ENCODE measurements at places on chromosomes 11 and 22.

- no peak for DNase-seq
These were observed 140.0 kb downstream of the CHST1 start for GRCh38 chr11:45525393-45525792.

DNA sequence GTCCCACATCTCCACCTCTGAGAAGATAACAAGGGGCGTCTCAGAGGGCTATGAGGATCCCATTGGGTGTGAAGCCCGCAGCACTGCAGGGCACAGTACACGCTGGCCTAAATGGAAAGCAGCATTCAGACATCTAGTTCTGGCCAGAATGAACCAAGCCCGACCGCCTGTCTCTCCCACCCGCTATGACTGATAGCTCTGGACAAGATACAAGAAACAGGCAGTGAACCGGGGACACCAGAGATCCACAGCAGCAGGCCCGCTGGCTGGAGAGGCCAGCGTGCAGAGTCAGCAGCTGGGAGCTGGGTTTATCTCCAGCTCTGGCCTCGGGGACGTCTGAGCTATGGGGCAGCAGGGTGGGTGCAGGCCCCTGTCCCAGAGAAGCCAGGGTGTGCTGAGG is 9.6 kb downstream of the CERK start:
- DNase-seq: no peak

DNA sequence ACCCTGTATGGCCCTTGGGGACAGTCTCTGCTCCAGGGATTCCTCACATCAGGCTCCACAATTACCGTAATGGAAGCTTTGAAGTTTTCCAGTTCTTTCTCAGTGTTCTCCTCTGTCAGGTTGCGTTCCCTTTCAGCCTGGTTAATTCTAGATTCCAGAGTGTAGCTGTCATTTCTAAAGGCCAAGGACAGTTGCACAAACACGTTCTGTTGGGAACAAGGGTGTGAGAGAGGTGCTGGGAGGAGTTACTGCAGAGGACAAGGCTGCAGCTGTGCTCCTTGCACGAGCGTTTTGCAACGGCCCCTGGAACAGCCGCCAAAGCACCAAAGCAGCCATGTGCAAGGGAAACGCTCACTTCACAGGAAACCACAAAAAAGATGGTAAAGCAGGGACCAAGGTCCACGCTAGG is 35.9 kb upstream of the LYVE1 start:
- no peak for DNase-seq

- no peak for DNase-seq
These were observed 28.3 kb upstream of the MALAT1 start for GRCh38 chr11:65470433-65471049.

GRCh38 chr11:9384535-9385326 is at the start of gene IPO7:
IPO7 (plus strand) TSS chr11:9384652; CDS start chr11:9384764, 112 bp downstream.
- DNase-seq: peak; percentile 90

DNA sequence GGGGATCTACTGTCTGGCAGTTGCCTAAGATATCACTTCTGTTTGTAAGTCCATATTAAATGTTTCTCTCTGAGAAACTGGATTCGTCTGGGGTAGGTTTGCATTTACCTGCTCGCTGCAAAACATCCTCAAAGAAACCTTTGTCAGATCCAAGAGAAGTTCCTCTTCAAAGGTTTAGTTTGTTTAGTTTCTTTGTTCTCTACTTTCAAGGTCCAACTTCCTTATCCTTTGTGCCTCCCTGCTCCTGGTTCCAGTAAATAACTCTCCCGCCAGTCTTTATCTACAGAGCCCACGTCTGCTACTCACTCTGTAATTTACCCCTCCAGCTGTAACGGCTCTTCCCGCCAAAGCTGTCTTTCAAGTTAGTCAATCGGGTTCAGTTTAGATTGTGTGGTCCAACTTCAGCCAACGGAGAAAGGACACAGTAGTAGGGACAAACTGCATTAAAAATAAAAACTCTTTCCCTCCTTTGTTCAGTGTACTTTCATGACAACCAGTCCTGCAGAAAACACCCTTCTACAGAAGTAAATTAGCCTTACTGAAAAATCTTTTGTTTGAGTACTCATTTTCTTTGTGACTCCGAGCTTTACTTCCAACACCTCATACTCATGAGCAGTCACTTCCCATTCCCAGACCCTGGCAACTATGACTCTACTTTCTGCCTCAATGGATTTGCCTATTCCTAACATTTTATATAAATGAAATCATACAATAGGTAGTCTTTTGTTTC is 41.0 kb downstream of the TMPRSS5 start:
- no peak for DNase-seq

GRCh38 chr11:86443415-86443814 is 68.7 kb downstream of the CCDC81 start:
- DNase-seq: no peak

- no peak for DNase-seq
These were observed 38.2 kb downstream of the FAM168A start for GRCh38 chr11:73559743-73560142.

GRCh38 chr11:9825315-9825714 is 161.4 kb downstream of the SWAP70 start:
- no peak for DNase-seq

GRCh38 chr22:37462983-37463382 is 23.2 kb downstream of the MFNG start:
- no peak for DNase-seq

DNA sequence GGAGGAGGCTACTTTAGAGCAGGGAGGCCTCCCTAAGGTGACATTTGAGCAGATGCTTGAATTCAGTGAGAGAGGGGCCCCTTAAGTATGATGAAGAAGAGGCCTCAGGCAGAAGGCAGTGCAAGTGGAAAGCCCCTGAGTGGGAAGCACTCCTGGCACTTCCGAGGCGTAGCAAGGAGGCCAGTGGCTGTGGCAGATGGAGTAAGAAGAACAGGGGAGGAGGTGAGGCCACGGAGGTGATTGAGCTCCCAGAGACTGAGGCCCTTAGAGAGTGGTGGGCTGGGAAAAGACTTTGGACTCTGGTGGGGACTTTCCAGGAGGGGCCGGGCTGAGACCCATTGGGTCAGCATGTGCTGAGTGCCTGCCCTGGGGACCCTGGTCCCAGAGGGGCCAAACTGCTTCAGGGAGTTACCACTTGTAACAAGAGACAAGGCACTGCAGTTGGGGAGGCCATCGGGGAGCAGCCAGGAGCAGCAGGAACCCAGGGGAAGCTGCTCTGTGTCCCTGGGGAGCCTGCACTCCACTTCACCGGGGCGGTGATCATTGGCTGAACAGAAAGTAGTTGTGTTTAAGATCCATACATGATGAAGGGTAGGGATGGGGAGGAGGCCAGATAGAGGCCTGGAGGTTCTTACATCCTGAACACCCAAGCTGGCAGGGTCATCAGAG is 2.5 kb upstream of the CENPM start:
- DNase-seq: no peak

GRCh38 chr11:69440876-69441275 is 40.6 kb upstream of the LINC01488 start:
- no peak for DNase-seq

- DNase-seq: no peak
These were observed 247.3 kb downstream of the MN1 start for GRCh38 chr22:27554106-27554811.

DNA sequence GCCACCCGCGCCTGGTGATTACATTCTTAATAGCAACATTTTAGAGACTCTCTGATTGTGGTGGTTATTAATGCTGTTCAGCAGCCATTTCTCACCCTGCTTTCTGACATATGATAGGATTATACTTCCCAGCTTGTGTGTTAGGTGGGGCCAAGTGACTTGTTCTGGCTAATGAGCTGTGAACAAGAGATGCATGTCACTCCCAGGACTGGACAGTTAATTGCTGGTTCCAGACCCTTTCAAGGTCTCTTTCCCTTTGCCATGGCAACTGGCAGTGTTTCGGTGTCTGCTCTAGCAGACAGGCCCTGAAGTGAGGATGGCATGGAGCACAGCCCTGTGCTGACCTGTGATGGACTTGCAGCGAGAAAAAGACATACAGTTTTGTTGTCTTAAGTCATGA is 8.9 kb upstream of the PTPRJ start:
- no peak for DNase-seq

- DNase-seq: peak; percentile 99
These were observed 17.9 kb downstream of the CRELD2 start for GRCh38 chr22:49936018-49936972.

GRCh38 chr22:50012211-50013181 is at the start of gene IL17REL:
IL17REL (minus strand) TSS chr22:50012765; CDS start chr22:50012646, 119 bp downstream.
- no peak for DNase-seq

DNA sequence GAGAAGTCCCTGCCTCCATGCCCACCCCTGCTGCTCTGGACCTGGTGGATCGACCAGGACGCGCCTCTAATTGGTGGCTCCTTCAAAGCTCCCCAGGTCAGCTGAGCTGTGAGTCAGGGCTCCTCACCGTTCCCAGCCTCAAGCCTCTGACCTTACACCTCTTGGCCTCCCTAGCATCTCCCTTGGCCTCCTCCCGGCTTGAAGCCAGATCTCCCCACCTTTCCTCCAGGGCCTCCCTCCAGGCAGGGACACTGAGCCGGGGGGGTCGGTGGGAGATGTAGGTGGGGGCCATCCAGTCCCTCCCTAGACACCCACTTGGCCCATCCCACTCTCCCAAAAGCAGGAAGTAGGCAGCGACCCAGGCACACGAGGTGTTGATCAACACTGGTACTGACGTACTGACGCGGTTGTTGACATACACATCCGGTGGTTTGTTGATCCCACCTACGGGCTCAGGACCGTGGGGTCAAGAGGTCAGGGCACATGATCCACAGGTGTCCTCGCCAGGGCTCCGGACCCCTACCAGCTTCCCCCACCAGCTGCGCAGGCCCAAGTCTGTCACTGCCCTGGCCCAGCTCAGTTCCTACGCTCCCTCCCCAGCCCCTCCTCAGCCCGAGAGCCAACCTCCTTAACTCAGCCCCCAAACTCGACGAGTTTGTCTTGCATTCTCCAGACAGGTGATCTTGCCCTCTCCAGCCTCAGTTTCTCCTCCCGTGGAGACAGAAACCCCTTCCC is 802 bp downstream of the ATG2A start:
- DNase-seq: peak; percentile 43

GRCh38 chr11:70467201-70468085 is 69.1 kb downstream of the CTTN start:
- peak; percentile 58 for DNase-seq

DNA sequence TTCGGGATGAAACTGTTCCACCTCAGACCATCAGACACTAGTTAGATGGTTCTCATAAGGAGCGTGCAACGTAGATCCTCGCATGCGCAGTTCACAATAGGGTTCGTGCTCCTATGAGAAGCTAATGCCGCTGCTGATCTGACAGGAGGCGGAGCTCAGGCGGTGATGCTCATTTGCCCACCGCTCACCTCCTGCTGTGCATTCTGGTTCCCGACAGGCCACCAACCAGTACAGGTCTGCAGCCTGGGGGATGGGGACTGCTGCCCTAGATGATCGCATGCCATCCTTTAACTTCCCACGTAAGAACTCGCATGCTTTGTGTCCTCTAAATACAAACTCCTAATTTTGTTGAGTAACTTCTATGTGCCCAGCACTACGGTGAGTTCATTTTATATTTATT is 62.6 kb downstream of the EFCAB6 start:
- DNase-seq: no peak
